ENCODE measurements at places on chromosomes 3 and 15.
A peak's percentile ranks its signal among the peaks of the same experiment; 100 is the strongest.

- no peak for DNase-seq
Observed at GRCh38 chr3:124859025-124859424, 28.1 kb downstream of the ITGB5 start.

DNA sequence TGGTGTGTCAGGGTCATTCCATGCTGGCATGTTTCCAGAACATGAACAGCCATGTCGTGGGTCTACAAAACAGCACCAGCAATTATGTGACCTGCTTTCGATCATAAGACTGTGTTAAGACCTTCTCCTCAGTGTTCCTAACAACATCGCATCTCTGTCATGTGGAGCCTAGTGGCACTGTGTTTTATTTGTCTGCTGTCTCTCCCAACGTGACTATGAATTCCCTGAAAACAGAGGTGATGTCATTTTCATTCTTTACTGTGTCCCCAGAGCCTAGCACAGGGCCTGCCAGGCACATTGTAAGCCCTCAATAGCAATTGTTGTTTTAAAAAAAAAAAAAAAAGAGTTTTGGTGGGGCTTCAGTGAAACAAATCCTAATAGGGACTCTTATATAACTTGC, 94.2 kb upstream of the IL12A start:
- DNase-seq = no peak

GRCh38 chr15:33988384-33988783, 20.1 kb downstream of the CHRM5 start:
- no peak for DNase-seq

- peak; percentile 34 for DNase-seq
Observed at GRCh38 chr3:128133273-128133883, 9.8 kb upstream of the RUVBL1 start.

DNA sequence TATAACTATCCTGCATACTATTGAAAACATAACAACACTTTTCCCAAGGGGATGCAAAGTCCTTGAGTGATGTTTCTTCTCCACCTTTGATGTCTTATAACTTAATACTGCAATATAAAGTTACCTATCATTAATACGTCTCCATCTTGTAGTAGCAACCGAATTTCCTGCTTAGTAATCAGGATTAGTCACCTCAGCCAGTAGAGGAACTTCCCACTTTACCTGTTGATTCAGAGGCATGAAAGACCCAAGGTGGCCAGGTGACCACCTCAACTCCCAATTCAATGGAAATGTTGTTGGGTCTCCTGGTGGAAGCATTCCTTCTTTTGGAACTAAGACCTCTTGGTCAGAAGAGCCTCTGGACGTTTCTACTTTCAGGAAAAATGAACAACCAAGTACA, 3.5 kb upstream of the TMCC1 start:
- DNase-seq = no peak

- DNase-seq = no peak
Observed at GRCh38 chr15:80832686-80833085, 53.5 kb downstream of the CEMIP start.

DNA sequence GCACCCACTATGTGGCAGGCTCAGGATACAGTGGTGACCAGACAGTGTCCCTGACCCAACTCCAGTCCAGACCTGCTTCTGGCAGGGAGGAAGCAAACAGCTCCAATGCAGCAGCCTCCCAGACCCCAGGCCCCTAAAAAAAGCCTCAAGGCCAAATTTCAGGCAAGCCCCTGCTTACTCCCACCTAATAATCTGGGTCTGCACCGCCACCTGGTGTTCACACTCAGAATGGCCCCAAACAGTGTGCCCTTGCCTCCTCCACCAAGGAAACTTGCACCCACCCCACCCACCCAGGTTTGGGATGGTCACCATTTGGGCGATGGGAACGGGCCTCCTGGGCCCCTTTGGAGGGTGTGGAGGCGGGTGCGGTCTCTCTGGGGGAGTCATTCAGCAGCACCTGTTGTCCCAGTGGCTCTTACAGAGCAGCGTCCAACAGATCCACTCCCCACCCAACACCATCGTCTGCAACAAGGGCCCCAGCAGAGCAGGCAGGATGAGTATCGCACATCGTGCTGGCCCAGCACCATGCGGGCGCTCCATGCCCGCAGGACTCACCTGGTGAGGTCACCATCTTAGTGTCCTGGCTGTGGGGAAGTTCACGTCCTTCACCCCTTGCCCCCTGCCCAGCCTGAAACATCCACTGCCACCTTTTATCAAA, 17.3 kb downstream of the C3orf18 start:
- DNase-seq = peak; percentile 24

GRCh38 chr3:31550452-31551251, 17.9 kb downstream of the STT3B start:
- no peak for DNase-seq

GRCh38 chr3:39378088-39378487, 5.1 kb upstream of the SLC25A38 start:
- no peak for DNase-seq

GRCh38 chr3:128760881-128761280, 34.9 kb downstream of the RAB7A start:
- DNase-seq = no peak

GRCh38 chr3:193190146-193190786, 50.8 kb upstream of the PLAAT1 start:
- peak; percentile 96 for DNase-seq

DNA sequence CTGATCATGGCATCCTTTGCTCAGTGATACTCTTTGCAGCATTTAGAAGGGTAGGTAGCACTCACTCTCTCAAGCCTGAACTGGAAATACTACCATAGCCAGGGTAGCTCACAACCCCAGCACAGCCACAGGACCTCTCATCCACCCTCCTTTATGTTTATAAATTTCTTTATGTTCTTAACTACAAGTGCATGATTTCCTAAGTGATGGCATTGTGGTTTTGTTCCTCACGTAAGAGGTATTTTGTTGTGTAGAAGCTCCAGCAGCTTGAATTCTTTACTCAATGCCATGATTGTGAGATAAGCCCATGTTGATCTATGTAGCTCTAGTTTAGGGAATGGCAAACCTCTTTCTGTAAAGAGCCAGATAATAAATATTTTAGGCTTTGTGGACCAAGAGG, 7.9 kb upstream of the RTP3 start:
- DNase-seq = no peak

- DNase-seq = peak; percentile 18
Observed at GRCh38 chr3:129650256-129650872, 43.9 kb upstream of the PLXND1 start.

DNA sequence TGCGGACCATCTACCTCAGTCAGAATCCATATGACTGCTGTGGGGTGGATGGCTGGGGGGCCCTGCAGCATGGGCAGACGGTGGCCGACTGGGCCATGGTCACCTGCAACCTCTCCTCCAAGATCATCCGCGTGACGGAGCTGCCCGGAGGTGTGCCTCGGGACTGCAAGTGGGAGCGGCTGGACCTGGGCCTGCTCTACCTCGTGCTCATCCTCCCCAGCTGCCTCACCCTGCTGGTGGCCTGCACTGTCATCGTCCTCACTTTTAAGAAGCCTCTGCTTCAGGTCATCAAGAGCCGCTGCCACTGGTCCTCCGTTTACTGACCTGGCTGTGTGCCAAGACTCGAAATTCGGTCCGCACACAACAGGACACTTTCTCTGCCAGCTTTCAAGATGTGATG, 21.9 kb downstream of the NRROS start:
- no peak for DNase-seq

All from NCI-H1694 treated with DMSO at 0.1 percent for 48 hours (cell line).